ENCODE measurements at places on chromosomes 1 and 21.

- DNase-seq, result no peak
Observed at GRCh38 chr1:93613898-93614297, 67.7 kb downstream of the BCAR3 start.

- DNase-seq, result peak; percentile 88
Observed at GRCh38 chr1:205488074-205488723, 16.3 kb upstream of the CDK18 start.

DNA sequence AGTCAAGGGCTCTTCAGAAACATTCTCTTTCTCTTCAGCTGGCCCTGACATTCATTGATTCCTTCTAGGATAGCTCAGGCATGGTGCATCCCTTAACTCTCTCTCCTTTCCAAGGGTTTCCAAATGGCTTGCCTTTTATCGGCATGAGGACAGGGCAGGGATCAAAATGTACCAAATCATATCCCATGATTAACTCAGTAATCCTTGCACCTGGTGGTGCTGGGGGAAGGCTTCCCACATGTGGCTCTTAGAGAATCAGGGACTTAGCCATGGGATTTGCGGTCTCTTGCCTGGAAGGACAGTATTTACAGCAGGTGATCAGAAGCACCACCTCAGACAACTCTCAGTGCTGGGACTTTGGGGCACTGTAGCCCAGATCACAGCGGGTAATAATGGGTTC is 46.2 kb upstream of the EDEM3 start:
- DNase-seq, result no peak

- DNase-seq, result no peak
Observed at GRCh38 chr21:38504066-38504465, 5.8 kb upstream of the ERG start.

DNA sequence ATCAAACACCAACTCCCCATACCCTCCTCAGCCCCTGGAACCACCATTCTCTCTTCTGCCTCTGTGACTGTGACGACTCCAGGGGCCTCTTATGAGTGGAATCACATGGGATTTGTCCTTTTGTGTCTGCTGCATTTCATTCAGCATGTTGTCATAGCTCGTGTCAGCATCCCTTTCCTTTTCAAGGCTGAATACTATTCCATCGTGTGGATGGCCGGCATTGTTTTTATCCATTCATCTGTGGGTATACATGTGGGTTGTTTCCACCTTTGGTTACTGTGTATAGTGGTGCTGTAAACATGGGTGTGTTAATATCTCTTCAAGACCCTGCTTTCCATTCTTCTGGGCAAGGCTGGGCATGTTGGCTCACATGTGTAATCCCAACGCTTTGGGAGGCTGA is 17.1 kb upstream of the OBSCN start:
- DNase-seq, result no peak

GRCh38 chr1:205321162-205321958 is at the start of gene NUAK2:
TSS of gene NUAK2 (minus strand) at chr1:205321745. CDS start at chr1:205321628, 117 bp downstream.
- peak; percentile 94 for DNase-seq

GRCh38 chr1:11616766-11617165 is 37.5 kb downstream of the FBXO2 start:
- DNase-seq, result no peak

- no peak for DNase-seq
Observed at GRCh38 chr21:44461464-44462001, 6.2 kb downstream of the LRRC3 start.

GRCh38 chr21:21907271-21907670 is 909.1 kb downstream of the NCAM2 start:
- no peak for DNase-seq

DNA sequence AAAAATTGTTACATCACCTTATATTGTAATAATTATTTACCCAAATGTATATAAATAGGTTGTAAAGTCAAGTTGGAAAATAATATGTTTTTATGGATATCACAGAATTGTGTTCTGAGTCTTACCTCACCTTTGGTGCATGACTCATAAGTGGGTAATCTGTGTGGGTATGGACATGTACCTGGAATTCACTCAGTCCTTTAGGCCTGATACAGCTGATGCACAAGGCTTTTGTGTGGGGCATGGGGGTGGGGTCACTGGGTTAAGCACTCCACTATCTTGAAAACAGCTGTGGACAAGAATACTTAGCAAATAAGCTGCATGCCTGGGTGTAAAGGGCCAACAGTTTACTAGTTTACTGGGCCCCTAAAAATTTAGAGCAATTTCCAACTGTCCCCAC is 34.4 kb downstream of the INKA2 start:
- no peak for DNase-seq

DNA sequence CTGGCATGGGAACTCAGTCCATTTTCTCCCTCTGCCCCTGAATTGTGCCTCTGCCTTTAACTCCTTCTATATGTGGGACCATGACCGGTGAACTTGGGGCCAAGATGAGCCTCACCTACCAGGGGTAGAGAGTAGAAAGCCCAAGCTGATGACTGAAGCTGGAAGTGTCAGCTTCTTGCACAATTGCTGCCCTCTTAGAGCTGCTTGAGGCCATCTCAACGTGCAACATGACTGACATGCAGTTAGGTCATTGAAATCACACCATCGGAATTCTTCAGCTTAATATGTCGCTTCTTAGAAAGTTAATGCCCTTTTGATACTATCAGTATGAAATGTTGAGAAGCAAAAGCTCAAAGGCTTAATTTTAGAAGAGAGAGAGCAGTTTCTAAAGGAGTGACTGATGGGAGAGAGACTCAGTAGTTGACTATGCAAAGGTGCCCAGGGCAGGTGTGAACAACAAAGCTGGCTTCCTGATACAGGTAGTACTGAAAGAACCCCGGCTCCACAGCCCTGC is 89.4 kb upstream of the UBE2U start:
- DNase-seq, result no peak

DNA sequence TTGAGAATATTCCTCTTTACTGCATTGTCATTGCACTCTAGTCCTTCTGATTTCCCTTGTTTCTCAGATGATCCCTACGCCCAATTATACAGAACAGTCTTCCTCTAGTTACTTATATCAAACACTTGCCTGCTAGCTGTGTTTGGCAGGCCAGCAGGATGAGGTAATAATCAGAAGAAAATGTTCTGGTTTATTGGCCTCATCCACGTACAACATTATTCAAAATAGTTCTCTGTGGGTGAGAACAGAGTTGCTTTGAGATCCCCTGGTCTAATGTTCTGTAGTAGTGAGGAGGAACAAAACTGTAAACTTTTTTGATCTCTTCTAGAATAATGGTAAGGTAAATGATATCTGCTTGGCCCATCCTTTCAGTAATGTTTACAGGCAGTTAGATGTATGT is 22.3 kb upstream of the C1orf105 start:
- no peak for DNase-seq

GRCh38 chr1:223242971-223243370 is 99.9 kb upstream of the TLR5 start:
- DNase-seq, result no peak

DNA sequence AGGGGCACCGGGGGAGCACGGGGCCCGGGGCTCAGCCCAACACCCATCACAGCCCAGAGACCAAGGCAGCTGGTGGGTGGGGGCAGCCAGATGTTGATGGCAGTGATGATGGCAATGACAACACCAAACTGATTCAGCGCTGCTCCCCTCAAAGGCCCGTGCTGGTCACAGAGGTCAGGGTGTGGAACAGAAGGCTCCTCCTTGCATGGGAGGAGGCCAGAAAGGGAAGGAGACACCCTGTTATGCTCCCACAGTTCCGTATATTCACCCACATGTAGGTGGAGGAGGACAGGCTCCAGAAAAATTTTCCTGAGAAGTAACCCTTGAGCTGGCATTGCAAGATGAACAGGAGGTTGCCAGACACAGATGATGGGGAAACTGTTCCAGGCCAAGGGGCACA is 414 bp downstream of the GUCA2B start:
- DNase-seq, result no peak

GRCh38 chr1:22567197-22567596 is 3.9 kb downstream of the EPHA8 start:
- DNase-seq, result no peak

GRCh38 chr1:27253596-27253995 is 19.2 kb downstream of the WDTC1 start:
- no peak for DNase-seq

DNA sequence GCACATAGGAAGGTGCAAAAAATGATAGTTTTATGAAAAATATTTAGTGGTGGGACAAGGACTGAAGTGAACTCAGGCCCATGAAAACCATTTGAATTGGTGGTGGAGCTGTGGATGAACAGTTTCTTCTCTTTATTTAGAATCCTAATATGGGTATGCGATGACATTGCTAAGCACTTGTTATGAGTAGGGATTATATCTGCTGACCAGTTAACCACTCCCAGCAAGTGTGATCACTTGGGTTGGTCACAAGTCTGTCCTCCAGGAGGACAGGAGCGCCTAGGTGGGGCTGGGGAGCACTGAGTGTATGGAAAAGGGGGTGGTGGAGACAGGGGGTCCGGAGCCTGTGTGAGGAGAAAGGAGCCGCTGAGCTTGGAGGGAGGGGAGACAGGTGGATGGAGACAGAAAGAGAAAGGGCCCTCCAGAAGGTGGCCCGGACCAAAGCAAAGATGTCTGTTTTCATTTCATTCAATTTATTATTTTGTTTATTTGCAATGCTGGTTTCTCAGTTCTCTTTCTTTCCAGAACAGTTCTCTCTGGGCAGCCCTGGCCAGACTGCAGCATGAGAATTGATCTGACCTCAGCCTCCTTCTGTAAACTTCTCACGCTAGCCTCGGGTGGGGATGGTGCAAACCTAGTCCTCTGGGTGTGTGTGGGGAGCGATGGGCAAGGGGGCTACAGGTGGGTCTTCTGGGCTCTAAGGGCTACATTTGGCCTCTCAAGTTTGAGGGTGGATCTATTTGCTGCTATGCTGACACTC is 9.9 kb upstream of the ZSCAN20 start:
- DNase-seq, result no peak

DNA sequence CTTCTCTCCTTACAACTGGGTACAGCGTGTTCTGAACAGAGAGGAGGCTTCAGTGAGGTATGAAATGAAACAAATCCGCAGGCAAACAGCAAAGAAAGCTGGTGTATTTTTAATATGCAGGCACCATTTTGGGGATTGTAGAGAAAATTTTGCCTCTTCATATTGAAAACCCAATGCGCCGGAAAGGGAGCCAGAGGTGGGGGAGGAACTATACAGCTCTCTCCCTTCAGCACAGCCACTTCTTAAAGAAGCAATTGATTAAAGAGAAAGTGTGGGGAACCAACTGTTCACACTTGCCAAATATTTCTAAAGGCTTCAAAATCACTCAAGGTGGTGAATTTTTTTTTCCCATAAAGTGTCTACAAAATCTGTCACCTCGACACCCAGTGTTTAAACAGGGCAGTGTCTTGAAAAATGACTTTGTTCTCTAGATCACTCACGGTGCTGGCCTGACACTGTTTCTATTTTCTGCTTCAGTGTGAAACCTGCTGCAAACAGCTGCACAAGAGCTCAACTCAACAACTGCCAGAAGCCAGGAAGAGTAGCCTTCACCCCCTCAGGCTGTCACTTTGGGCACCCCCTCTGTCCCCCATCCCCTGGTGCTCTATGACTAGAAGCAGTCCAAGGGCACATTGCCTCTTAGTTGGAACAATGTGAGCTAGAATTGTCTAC is 123.8 kb upstream of the CTTNBP2NL start:
- no peak for DNase-seq

- no peak for DNase-seq
Observed at GRCh38 chr1:18807334-18808063, 52.0 kb downstream of the TAS1R2 start.

- no peak for DNase-seq
Observed at GRCh38 chr1:199447906-199448305, 579.6 kb upstream of the NR5A2 start.

DNA sequence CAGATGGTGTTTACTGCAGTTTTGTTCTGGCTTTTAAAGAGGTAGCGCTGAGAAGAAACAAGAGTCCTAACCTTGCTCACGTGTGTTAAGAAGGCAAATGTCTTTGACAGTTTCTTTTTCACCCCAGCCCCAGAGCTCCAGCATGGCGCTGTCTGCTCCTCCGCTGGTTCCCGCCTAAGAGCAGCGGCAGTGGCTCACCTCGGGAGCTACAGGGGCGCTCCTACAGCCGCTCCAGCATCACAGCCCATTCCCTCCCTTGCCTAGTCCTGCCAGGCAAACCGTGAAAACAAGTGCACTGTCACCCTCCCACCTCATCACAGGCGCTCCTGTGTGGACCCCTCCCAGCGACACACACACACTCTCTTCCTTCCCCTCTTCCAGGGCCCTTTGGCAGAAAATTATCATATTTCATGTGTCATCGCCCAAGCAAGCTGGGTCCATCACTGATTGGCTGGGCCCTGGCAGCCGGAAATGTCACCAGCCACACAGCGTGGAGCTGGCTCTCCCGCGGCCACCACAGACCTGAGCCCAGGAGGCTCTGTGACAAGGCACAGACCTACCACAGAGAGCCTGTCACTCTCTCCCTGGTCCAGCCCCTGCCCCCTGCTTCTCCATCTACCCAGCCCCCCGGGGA is 1.2 kb upstream of the HIVEP3 start:
- no peak for DNase-seq

DNA sequence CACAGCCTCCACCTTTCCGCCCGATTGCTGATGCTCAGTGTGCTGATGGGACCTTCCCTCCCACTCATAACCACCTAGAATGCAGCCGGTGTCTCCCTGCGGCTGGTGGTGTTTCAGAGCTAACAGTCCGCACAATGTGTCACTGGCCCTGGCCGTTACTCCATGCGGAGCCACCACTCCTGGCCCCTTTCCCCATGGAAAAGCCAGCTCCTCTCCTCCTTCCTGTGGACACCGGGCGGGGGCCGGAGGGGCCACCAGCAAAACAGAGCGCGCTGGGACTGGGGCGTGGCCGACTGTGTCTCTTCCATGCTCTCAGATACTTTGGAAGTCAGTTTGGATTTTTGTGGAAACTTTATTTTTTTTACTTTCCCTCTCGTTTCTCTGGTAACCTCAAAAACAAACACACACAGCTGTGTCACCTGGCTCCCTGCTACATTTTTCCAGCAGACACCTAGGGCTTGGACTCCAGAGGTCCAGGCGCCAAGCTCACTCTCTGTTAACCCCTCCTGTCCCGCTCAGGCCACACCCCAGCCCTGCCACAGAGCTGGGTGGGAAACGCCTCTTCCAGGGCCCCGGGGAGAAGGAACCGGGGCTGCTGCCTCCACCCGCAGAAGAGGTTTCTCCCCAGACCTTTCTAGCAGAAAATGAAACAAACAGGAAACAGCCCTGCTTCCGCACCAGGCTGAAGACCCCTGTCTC is 32.5 kb upstream of the COL6A2 start:
- no peak for DNase-seq

- no peak for DNase-seq
Observed at GRCh38 chr1:111836111-111836510, 80.4 kb downstream of the DDX20 start.

DNA sequence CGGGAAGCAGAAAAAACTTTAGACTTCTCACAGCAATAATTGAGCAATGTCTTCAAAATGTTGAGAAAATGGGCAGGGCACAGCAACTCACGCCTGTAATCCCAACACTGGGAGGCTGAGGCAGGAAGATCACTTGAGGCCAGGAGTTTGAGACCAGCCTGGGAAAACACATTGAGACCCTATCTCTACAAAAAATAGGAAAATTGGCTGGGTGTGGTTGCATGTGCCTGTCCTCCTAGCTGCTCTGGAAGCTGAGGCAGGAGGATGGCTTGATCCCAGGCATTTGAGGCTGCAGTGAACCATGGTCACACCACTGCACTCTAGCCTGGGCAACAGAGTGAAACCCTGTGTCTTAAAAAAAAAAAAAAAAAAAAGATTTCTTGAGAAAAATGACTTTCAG is 7.8 kb upstream of the ZFP69 start:
- no peak for DNase-seq

- no peak for DNase-seq
Observed at GRCh38 chr1:231808116-231808515, 181.5 kb downstream of the DISC1 start.

Data from HTR-8/SVneo (cell line).